ENCODE measurements at places on chromosomes 13 and 19.

- no peak overlapping the region for H3K27ac ChIP-seq
- H3K36me3 ChIP-seq: no peaks in the 10 kb centered on the region
- no peak overlapping the region for H3K4me3 ChIP-seq
- no peaks in the 10 kb centered on the region for H3K27me3 ChIP-seq
- H3K4me1 ChIP-seq: no peaks in the 10 kb centered on the region
Observed at GRCh38 chr19:5985098-5985783, 7.3 kb upstream of the RANBP3 start.

- H3K27ac ChIP-seq: peak overlapping the region; percentile 96
- peaks cover 12% of the 10 kb centered on the region for H3K36me3 ChIP-seq
- DNase-seq: no peak
- H3K4me3 ChIP-seq: no peak overlapping the region
- H3K27me3 ChIP-seq: no peaks in the 10 kb centered on the region
Observed at GRCh38 chr19:2633693-2634075, 68.8 kb downstream of the GNG7 start.

DNA sequence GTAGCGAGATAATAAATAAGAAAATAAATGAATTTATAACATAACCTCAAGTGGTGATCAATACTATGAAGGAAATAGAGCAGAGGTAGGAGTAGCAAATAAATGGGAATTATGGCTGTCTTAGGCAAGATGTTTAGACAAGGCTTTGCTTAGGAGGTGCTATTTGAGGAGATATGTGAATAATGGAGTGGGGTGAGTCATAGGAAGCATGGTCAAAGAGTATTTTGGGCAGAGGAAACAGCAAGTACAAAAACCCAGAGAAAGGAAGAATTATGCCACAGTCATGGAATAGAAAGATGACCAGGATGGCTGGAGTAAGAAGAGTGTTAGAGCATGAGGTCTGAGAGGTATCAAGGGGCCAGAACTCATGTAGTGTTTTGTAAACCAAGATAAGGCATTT, 33.6 kb upstream of the LPAR6 start:
- no peak overlapping the region for H3K27ac ChIP-seq
- H3K27me3 ChIP-seq: no peaks in the 10 kb centered on the region
- no peak for DNase-seq
- peaks cover 16% of the 10 kb centered on the region for H3K36me3 ChIP-seq

DNA sequence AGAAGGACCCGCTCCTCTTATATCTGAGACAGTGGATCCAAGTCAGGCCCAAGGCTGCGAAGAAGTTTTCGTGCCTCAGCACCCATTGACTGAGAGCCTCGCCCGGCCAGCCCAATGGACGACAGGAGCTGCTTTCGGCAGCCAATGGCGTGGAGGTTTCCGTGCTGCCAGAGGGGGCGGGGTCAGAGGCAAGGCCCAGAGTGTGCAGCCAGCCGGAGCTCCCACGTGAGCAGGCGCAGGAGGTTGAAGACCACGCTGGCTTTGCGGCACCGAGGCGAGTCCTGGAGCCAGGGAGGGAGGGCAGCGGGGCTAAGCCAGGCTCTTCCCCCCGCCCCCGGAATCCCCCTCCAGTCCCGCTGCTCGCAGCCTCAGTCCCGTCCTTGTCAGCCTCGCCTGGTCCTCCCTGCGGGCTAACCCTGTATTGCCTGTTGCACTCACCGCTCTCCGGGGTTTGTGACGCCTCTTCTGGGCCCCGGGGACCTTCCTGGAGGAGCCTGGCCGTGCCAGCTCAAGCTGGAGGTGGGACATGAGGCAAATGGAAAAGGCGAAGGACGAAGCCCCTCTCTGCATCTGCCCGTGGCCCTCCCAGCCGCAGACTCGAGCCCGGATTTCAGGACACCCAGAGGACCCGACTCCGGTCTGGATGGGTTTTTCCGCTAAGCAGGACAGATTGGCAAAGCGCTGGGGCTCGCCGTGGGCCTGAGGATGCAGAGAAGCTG, 1.5 kb downstream of the IFNL4 start:
- DNase-seq: no peak
- H3K4me1 ChIP-seq: peaks cover 9% of the 10 kb centered on the region
- H3K27ac ChIP-seq: no peak overlapping the region
- no peaks in the 10 kb centered on the region for H3K27me3 ChIP-seq
- H3K36me3 ChIP-seq: no peaks in the 10 kb centered on the region

GRCh38 chr13:59274958-59275727, 888.6 kb downstream of the DIAPH3 start:
- no peak for DNase-seq
- H3K27me3 ChIP-seq: no peaks in the 10 kb centered on the region
- H3K36me3 ChIP-seq: no peaks in the 10 kb centered on the region
- H3K4me1 ChIP-seq: no peaks in the 10 kb centered on the region
- no peak overlapping the region for H3K27ac ChIP-seq

- H3K4me1 ChIP-seq: peaks cover 25% of the 10 kb centered on the region
- peaks cover 7% of the 10 kb centered on the region for H3K36me3 ChIP-seq
- H3K4me3 ChIP-seq: no peak overlapping the region
Observed at GRCh38 chr19:55590617-55591016, 8.7 kb downstream of the FIZ1 start.

DNA sequence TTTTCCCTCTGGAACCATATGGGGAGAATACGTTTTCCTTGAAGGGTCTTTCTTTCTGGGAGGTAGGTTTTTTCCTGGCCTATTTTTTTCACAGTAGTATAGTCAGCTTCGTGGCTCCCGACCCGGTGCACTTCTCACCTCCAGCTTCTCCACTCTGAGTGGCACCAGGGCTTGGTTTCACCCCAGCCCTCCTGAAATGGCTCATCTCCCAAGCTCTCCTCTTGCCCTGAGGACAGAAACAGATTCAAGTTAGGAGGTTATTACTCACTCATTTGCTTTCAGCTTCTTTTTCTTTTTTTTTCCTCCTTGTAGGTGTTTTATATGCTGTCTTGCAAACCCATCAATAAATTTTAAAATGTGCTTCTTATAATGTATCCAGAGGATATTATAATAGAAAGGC, 199.3 kb downstream of the RFC3 start:
- DNase-seq: no peak
- H3K4me3 ChIP-seq: no peak overlapping the region
- H3K36me3 ChIP-seq: no peaks in the 10 kb centered on the region
- no peak overlapping the region for H3K27ac ChIP-seq
- H3K4me1 ChIP-seq: no peaks in the 10 kb centered on the region

GRCh38 chr19:4234862-4235201, 5.5 kb downstream of the EBI3 start:
- DNase-seq: no peak
- H3K4me3 ChIP-seq: no peak overlapping the region
- H3K27me3 ChIP-seq: no peaks in the 10 kb centered on the region
- no peak overlapping the region for H3K27ac ChIP-seq
- no peaks in the 10 kb centered on the region for H3K36me3 ChIP-seq

DNA sequence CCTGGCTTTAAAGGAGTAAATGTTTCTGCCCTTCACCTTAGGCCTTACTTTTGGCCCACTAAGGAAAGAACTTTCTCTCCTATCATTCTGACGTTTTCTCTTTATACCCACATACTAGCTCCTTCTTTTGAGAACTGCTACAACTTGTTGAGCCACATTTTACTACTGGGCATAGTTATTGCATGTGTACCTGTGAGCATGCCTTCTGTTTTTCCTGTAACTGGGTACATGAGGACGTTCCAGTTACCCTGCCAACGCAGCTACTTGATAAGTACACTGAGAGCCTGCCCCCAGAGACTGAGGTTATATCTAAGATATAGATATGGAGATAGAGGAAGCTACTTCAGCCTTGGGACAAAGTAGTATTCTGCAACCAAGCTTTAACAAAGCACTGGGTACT, 3.5 kb downstream of the CCDC169 start:
- peaks cover 5% of the 10 kb centered on the region for H3K4me1 ChIP-seq
- H3K4me3 ChIP-seq: no peak overlapping the region
- no peaks in the 10 kb centered on the region for H3K27me3 ChIP-seq
- H3K27ac ChIP-seq: no peak overlapping the region
- no peak for DNase-seq
- no peaks in the 10 kb centered on the region for H3K36me3 ChIP-seq

- no peak overlapping the region for H3K4me3 ChIP-seq
- H3K36me3 ChIP-seq: no peaks in the 10 kb centered on the region
- DNase-seq: no peak
- H3K27me3 ChIP-seq: no peaks in the 10 kb centered on the region
- no peaks in the 10 kb centered on the region for H3K4me1 ChIP-seq
- H3K27ac ChIP-seq: no peak overlapping the region
Observed at GRCh38 chr13:53191091-53191490, 162.5 kb downstream of the OLFM4 start.

- H3K4me3 ChIP-seq: no peak overlapping the region
- H3K27ac ChIP-seq: no peak overlapping the region
- DNase-seq: peak; percentile 76
- peaks cover 60% of the 10 kb centered on the region for H3K36me3 ChIP-seq
- H3K27me3 ChIP-seq: peaks cover 7% of the 10 kb centered on the region
Observed at GRCh38 chr19:18865973-18866799, 29.8 kb downstream of the CERS1 start.

- H3K27ac ChIP-seq: no peak overlapping the region
- no peaks in the 10 kb centered on the region for H3K27me3 ChIP-seq
- H3K4me1 ChIP-seq: no peaks in the 10 kb centered on the region
- no peaks in the 10 kb centered on the region for H3K36me3 ChIP-seq
- no peak overlapping the region for H3K4me3 ChIP-seq
- no peak for DNase-seq
Observed at GRCh38 chr19:756236-756635, 5.3 kb downstream of the MISP start.

DNA sequence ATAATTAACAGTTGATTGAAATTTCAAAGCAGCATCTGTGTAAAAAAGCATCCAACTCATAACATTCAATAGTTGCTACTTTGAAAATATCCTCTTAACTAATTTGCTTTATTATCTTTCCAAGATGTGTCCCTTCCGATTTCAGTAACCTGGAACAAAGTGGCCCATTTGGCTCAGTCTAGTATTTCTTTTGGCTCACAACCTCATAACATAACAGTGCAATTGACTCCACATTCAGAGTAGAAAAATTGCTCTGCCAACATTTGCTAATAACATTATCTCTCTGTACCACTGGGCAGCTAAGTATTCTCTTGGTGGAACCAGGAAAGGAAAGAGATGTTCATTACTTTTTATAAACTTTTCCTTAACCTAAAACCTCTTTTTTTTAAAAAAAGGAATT, 571.1 kb upstream of the ARGLU1 start:
- no peak for DNase-seq
- no peak overlapping the region for H3K4me3 ChIP-seq
- no peaks in the 10 kb centered on the region for H3K4me1 ChIP-seq
- no peak overlapping the region for H3K27ac ChIP-seq
- no peaks in the 10 kb centered on the region for H3K36me3 ChIP-seq

- no peak for DNase-seq
- no peak overlapping the region for H3K4me3 ChIP-seq
- H3K36me3 ChIP-seq: peaks cover 55% of the 10 kb centered on the region
- no peak overlapping the region for H3K27ac ChIP-seq
- peaks cover 7% of the 10 kb centered on the region for H3K4me1 ChIP-seq
Observed at GRCh38 chr19:16862826-16863415, 25.9 kb upstream of the F2RL3 start.

GRCh38 chr13:59877933-59878332, 285.8 kb downstream of the DIAPH3 start:
- H3K4me3 ChIP-seq: no peak overlapping the region
- no peaks in the 10 kb centered on the region for H3K4me1 ChIP-seq
- no peaks in the 10 kb centered on the region for H3K36me3 ChIP-seq
- no peaks in the 10 kb centered on the region for H3K27me3 ChIP-seq

All from B cell (primary cell).